ENCODE measurements at places on chromosomes 3 and 15. TPM values are rescaled to one million over a fixed set of nuclear protein-coding genes. Genes with fewer than 3 reads are reported as not detected.
A peak's percentile ranks its signal among the peaks of the same experiment; 100 is the strongest.

GRCh38 chr3:137761099-137761562 lies 3.0 kb upstream of the SOX14 start:
- H3K27me3 ChIP-seq: peaks cover 5% of the 10 kb centered on the region
- H3K36me3 ChIP-seq: no peaks in the 10 kb centered on the region
- DNase-seq: no peak
- no peak overlapping the region for H3K27ac ChIP-seq
- H3K4me1 ChIP-seq: no peaks in the 10 kb centered on the region

GRCh38 chr3:36969540-36970432 lies 23.1 kb downstream of the EPM2AIP1 start:
- peak overlapping the region; percentile 37 for H3K27ac ChIP-seq
- peaks cover 24% of the 10 kb centered on the region for H3K4me1 ChIP-seq
- no peaks in the 10 kb centered on the region for H3K36me3 ChIP-seq

DNA sequence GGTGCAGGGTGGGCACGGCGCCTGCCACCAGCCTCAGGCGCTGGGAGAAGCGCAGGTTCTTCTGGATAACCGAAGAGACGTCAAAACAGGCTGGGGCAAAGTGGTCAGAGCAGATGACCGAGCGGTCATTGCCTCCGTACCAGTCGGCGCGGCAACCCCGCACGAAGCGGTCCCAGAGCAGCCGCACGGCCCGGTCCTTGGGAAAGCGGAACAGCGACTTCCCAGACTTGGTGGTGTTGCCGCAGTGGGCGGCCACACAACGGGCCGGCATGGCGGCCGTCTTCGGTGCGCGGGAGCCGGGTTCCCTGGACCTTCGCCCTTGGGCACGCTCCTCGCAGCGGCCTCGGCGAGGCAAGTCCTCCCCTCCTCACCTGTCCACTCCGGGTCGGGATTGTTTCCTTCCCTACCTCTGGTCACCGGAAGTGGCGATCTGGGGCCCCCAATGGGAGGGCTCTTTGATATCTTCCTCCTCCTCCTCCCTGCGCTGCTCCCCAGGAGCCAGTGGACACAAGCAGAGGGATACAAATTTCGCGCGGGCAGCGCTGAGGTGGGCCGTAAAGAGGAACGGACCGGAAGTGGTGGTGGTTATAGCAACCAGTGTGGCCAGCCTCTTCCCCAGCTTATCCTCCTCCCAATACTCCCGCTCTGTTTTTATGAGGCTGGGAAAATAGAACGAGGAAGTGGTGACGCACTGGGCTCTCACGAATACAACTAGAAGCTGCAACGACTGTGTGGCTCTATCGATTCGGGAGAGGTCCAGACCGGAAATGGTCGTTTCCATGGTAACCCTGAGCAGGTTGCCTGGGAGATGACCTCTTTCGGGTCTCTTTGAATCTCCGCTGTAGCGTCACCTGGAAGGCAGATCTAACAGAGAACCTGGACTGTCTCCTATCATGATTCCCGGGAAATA lies at the start of the genes LRRC49 and THAP10:
LRRC49 (plus strand) TSS at position 825 of the 910 bp plus-strand sequence; CDS start at position 894, 69 bp downstream.
THAP10 (minus strand) TSS at position 432 of the 910 bp plus-strand sequence; CDS start at position 271, 161 bp downstream.
- peak; percentile 25 for DNase-seq
- no peak within 1 kb of the TSS for H3K27ac ChIP-seq
- peaks cover 14% of the 10 kb centered on the region for H3K4me1 ChIP-seq
- H3K27me3 ChIP-seq: peaks cover 11% of the 10 kb centered on the region
- H3K36me3 ChIP-seq: no peaks in the 10 kb centered on the region

GRCh38 chr3:45665101-45665572 lies 24.1 kb upstream of the SACM1L start:
- DNase-seq: peak; percentile 76
- peaks cover 8% of the 10 kb centered on the region for H3K36me3 ChIP-seq
- peak overlapping the region; percentile 70 for H3K4me3 ChIP-seq
- peaks cover 22% of the 10 kb centered on the region for H3K4me1 ChIP-seq
- no peaks in the 10 kb centered on the region for H3K27me3 ChIP-seq

The PSMD6 gene
- 68.1 TPM for total RNA-seq

The EXD1 gene
- total RNA-seq: not detected

Data from CD4-positive, alpha-beta memory T cell (primary cell).